ENCODE measurements at places on chromosomes 5 and 9.

DNA sequence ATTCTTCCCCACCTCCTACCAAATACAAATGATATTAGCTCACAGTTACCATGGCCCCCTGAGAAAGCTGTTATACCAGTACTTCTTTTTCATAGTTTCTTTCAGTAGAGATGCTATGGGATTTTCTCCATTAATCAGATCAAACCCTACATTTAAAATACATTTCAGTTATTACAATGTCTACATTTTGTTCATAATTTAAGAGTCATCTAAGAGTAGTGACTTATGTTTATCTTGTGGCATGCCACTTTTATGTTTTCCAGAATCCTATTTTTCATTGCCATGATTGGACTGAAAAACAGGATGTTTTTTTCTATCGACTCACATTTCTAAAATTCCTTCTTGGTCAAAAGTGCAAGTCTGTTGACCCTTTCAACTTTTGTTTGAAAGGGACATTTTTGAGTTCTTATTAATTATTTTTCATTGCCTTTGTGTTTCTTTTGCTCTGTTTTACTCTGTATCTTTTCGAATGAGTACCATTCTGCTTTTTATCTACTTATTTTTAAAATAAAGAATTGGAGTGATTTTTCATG, 77.4 kb upstream of the ANXA1 start:
- DNase-seq, result no peak

GRCh38 chr9:134243778-134244467, 79.6 kb upstream of the RNU6ATAC start:
- peak; percentile 16 for DNase-seq

DNA sequence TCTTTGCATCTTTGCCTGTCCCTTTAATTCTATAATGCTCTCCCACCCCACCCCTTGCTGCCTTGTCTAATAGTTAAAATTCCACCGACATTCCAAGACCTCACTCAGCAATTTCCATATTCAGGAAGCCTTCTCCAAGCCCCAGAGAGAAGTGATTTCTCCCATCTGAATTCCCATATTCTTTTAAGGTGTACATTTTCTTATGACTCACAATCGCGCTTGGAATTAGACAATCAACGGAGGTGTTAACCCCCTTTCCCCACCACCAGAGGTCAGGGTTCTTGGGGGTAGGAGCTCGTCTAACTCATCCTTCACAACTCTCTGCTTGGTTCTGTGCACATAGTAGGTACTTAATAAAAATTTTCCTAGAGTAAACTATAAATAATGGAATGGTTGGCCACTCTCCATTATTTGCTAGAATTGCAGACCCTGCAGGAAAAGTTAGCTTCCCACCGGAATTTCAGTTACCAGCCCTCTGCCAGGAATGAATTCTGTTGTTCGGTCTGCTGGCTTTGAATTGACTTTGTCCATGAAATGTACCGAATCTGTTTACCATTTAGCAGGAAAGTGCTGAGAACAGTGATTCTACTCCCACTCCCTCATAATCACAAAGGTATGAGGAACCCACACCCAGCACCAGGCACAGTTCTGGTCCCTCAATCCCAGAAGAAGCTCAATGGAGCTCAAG, 5.0 kb downstream of the KCNIP1 start:
- DNase-seq, result no peak

GRCh38 chr5:143592648-143593047, 189.2 kb upstream of the NR3C1 start:
- no peak for DNase-seq

- no peak for DNase-seq
These were observed 399.0 kb downstream of the CDH10 start for GRCh38 chr5:24245821-24246220.

DNA sequence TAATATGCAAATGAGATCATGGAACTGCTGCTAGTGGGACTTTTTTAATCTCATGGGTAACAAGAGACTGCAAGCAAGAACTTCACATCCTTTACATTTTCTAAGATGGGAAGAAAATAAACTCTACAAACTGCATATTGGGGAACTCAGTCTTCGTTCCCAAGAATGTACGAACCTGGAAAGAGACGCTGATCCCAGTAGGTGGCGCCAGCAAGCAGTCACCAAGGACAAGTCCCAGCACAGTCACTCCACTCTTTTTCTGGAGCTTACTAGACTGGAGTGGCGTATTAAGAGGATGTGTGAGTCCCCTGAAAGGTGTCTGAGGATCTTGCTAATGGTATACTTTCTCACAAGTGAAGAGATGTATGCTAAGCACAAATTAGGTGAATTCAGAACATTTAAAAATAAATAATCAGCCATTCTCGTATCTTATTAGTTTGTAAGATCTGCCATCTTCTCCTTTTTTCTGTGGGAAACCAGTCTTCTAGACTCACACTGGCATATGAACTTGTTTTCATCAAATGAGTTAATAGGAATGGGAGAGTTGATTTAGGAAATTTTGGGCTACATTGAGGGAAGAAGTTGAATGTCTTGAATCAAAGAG, 16.0 kb upstream of the PUM3 start:
- DNase-seq, result no peak

Data from stimulated activated CD8-positive, alpha-beta memory T cell treated with anti-CD3 and anti-CD28 coated beads, Interleukin-7, amount 100 ng/mL, for 4 hours (primary cell).